Thoracic aorta endothelial cell (primary cell): ENCODE measurements at places on chromosomes 1 and 21. TPM values are rescaled to one million over a fixed set of nuclear protein-coding genes. Genes with fewer than 3 reads are reported as not detected.

Gene RBBP4
- 203 and 213 TPM in 2 replicates for total RNA-seq

Gene GPR161
- total RNA-seq, result 15.3 and 19.8 TPM in 2 replicates

Gene RUNX3
- not detected in 2 replicates for total RNA-seq

Gene CRNN
- total RNA-seq, result not detected in 2 replicates
